ENCODE measurements at places on chromosomes 2 and 18.

DNA sequence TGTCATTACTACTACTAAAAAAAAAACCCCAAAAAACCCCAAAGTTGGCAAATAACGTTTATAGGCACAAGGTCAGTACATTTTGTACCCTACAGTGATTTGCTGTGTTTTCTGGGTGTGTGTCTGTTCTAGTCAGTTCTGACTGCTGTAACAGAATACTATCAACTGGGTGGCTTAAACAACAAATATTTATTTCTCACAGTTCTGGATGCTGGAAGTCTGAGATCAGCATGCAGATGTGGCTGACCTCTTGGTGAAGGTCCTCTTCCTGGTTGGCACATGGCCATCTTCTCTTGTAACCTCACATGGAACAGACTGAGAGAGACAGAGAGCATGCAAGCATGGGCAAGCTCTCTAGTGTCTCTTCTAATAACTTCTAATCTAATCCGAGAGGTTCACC lies 103.1 kb downstream of the CERS6 start:
- no peak for DNase-seq

DNA sequence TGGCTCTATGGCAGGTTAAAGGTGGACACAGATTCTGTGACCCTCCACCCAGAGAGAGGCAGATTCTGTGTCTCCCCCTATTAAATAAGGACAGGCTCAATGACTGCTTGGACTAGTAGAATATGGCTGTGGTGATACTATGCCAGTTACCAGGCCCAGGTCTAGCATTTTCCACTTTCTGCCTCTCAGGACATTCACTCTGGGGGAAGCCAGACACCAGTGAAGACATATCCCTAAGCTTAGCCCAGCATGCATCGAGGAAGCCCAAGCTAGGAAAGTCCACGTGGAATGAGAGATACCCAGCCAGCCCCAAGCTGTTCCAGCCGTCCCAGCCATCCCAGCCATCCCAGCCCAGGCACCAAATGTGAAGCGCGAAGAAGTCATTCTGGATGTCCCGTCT lies 40.3 kb downstream of the ST6GAL2 start:
- no peak for DNase-seq

GRCh38 chr18:2641638-2642037 lies 13.9 kb upstream of the SMCHD1 start:
- no peak for DNase-seq

- peak; percentile 25 for DNase-seq
These were observed 3.0 kb upstream of the TMEM37 start for GRCh38 chr2:119428488-119429224.

GRCh38 chr18:75916624-75916982 lies 489.1 kb upstream of the SMIM21 start:
- DNase-seq, result no peak
